Fibroblast of skin of abdomen (primary cell): ENCODE measurements at places on chromosomes 5 and 9.
A peak's percentile ranks its signal among the peaks of the same experiment; 100 is the strongest.

GRCh38 chr5:83059341-83059740 lies 17.9 kb downstream of the TMEM167A start:
- DNase-seq: no peak

- no peak for DNase-seq
Observed at GRCh38 chr9:134396258-134396742, 70.0 kb downstream of the RXRA start.

GRCh38 chr9:19000133-19000532 lies 32.9 kb downstream of the SAXO1 start:
- no peak for DNase-seq

DNA sequence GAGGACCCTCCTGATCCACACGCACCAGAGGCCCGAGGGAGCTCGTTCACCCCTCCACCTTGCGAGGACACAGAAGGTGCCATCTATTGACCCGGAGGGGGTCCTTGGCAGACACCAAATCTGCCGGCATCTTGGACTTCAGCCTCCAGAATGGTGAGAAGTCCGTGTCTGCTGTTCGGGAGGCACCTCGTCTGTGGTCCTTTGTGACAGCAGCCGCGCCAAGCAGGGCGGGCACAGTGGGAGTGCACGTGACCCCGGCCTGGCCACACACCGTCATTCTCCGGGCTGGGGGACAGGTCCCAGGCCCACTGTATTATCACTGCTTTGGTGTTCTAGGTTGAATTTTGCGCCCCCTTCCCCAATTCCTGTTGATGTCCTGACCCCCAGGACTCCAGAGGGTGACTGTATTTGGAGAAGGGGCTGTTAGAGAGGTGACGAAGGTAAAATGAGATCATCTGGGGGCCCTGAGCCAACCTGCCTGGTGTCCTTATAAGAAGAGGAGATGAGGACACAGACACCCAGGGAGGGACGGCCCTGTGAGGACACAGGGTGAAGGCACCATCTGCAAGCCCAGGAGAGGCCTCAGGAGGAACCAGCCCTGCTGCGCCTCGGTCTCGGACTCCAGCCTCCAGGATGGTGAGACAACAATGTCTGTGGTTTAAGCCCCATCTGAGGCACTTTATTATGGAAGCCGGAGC lies 15.7 kb downstream of the LPCAT1 start:
- DNase-seq: no peak

DNA sequence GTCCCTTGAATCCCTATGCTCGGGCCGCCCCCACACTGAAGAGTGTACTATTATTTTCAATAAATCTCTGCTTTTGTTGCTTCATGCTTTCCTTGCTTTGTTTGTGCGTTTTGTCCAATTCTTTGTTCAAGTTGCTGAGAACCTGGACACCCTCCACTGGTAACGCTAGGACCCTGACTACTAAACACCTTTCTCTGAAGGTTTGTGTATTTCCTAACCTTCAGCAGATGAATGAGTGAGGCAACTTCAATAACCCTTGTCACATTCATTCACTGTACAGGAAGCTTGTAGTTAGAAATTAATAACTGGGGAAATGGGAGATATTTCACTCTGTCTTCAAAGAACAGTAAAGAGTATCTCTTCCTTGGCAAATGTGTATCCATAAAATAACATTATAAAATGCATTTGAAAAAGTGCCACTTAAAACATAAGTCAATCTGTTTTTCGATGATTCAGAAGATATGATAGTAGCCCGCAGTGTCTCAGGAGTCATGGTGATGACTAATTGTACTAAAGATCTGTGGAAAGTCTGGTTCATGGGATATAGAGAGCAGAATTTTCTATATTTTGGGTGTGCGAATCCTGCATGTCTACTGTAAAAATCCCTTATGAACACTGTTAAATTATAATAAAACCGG lies 43.2 kb upstream of the ANKH start:
- DNase-seq: peak; percentile 77

DNA sequence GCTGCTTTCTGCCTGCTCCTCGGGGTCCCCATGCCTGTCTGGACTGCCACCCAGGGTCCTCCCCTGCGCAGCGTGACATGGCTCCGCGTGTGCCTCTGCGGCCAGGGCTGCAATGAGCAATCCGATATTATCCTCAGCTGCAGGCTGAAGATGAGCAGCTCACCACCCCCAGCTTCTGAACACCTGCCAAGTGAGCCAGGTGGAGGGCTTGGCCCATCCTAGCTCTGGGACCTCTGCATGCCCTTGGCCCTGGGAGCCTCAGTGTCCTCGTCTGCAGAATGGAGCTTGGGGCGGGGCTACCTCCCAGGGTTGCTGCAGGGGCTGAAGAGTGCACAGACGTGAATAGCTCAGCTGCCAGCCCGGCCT lies 4.1 kb upstream of the MYMK start:
- DNase-seq: no peak

GRCh38 chr5:42840269-42840668 lies 28.6 kb upstream of the SELENOP start:
- peak; percentile 91 for DNase-seq

DNA sequence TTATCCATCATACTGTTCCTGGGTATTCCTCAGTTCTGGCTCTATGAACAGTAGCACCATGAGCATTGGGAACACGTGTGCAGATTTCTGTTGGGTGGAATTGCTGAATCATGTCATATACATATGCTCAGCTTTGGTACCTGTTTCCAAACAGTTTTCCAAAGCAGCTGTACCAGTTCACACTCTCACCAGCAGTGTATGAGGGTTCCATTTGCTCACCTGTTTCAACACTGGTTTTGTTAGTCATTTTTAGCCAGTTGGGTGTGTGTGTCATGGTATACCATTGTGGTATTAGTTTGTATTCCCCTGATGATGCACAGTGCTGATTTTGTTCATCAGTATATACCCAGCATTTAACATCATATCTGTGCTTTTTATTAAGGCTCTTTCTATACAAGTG lies 56.7 kb upstream of the ECM2 start:
- no peak for DNase-seq

- peak; percentile 22 for DNase-seq
Observed at GRCh38 chr5:96714450-96714849, 52.3 kb downstream of the CAST start.

- no peak for DNase-seq
Observed at GRCh38 chr5:118994595-118994994, 6.2 kb upstream of the DTWD2 start.

DNA sequence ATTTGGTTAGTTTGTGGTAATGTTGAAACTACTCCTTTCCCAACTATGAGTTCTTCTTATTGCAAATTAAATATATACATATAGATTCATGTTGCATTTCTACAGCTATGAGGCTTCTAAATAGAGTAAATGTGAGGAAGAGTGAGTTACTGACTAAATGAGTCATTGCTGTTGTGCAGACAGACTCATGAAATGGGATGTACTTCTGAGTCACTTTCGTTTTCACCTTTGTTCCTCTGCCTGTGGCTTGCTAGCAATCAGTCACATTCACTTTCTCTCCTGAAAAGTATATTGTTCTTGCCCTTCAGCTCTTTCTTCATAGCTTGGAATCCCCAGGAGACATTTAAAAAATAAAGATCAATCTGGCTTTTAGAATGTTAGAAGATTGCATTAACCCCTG lies 295.5 kb upstream of the SMC2 start:
- DNase-seq: peak; percentile 77

DNA sequence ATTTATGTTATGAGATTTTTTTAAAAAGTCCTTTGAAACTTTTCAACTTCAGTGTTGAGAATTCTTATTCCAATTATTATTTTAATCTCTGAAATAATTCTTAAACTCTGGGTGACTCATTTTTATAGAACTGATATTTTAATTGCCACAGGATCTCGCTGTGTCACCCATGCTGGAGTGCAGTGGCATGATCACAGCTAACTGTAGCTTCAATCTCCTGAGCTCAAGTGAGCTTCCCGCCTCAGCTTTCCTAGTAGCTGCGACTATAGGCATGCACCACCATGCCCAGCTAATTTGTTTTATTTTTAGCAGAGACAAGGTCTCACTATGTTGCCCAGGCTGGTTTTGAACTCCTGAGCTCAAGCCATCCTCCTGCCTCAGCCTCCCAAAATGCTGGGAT lies 41.0 kb downstream of the DIMT1 start:
- no peak for DNase-seq
